Naive thymus-derived CD8-positive, alpha-beta T cell (primary cell): ENCODE measurements at places on chromosomes 1 and 21.

GRCh38 chr21:45404730-45405270 lies at the start of gene COL18A1:
TSS of gene COL18A1 (plus strand) at chr21:45405165. CDS start at chr21:45405231, 66 bp downstream.
- no peak for DNase-seq

GRCh38 chr21:36860736-36861594 lies 105.5 kb downstream of the HLCS start:
- DNase-seq: no peak

GRCh38 chr1:235873045-235873444 lies 6.3 kb upstream of the LYST start:
- DNase-seq: no peak

DNA sequence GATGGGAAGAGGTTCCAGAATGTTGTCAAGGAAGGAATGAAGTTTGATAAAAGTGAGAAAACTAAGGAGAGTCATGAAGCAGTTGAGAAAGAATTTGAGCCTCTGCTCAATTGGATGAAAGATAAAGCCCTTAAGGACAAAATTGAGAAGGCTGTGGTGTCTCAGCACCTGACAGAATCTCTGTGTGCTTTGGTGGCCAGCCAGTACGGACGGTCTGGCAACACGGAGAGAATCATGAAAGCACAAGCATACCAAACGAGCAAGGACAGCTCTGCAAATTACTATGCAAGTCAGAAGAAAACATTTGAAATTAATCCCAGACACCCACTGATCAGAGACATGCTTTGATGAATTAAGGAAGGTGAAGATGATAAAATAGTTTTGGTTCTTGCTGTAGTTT lies 142.8 kb downstream of the CDC7 start:
- DNase-seq: no peak

- DNase-seq: no peak
Measured at GRCh38 chr1:109114342-109114674, 393 bp downstream of the ELAPOR1 start.

GRCh38 chr1:37845049-37845646 lies 14.2 kb downstream of the MTF1 start:
- no peak for DNase-seq
